GM12878 (cell line): ENCODE measurements at places on chromosomes 2 and 18. TPM values are rescaled to one million over a fixed set of nuclear protein-coding genes. Genes with fewer than 3 reads are reported as not detected.

MRPS5 gene
- 54.3 and 58.1 TPM in 2 replicates for total RNA-seq

TEKT4 gene
- total RNA-seq = 0.13 TPM in 1 of 2 replicates, not detected in the other

GRCh38 chr2:3982160-3982559 is 278.8 kb downstream of the DCDC2C start:
- no peak overlapping the region for H3K4me3 ChIP-seq
- no peak overlapping the region for H3K27ac ChIP-seq
- DNase-seq = no peak
- H3K36me3 ChIP-seq = no peaks in the 10 kb centered on the region
- no peaks in the 10 kb centered on the region for H3K27me3 ChIP-seq
- no peaks in the 10 kb centered on the region for H3K4me1 ChIP-seq

- no peaks in the 10 kb centered on the region for H3K36me3 ChIP-seq
- no peaks in the 10 kb centered on the region; the same call in none of the 2 replicates for H3K27me3 ChIP-seq
- DNase-seq = no peak
- H3K4me3 ChIP-seq = no peak overlapping the region
- no peak overlapping the region for H3K27ac ChIP-seq
Measured at GRCh38 chr18:13423352-13423751, 204.8 kb downstream of the LDLRAD4 start.

DNA sequence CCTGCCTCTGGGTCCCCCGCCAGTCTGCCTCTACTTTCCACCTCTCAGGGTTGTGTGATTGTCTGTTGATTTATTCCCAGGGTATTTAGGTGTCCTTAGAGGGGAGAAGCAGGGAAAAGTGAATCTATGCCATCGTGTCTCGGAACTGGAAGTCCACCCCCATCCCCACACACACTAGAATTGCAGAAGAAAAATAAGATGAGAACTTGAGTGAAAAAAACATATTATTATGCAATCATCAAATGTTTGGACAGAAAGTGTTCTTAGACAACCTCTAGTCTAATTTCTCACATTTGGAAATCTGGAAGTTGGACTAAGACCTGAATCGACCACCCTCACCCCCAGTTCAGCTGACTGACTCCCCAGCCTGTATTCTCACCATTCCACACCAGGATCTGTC is 14.1 kb upstream of the CASP8 start:
- peaks cover 7% of the 10 kb centered on the region; the same call in 1 of the 2 replicates for H3K4me1 ChIP-seq
- H3K27me3 ChIP-seq = no peaks in the 10 kb centered on the region
- H3K4me3 ChIP-seq = no peak overlapping the region
- H3K36me3 ChIP-seq = no peaks in the 10 kb centered on the region; the same call in 1 of the 2 replicates
- no peak for DNase-seq

DNA sequence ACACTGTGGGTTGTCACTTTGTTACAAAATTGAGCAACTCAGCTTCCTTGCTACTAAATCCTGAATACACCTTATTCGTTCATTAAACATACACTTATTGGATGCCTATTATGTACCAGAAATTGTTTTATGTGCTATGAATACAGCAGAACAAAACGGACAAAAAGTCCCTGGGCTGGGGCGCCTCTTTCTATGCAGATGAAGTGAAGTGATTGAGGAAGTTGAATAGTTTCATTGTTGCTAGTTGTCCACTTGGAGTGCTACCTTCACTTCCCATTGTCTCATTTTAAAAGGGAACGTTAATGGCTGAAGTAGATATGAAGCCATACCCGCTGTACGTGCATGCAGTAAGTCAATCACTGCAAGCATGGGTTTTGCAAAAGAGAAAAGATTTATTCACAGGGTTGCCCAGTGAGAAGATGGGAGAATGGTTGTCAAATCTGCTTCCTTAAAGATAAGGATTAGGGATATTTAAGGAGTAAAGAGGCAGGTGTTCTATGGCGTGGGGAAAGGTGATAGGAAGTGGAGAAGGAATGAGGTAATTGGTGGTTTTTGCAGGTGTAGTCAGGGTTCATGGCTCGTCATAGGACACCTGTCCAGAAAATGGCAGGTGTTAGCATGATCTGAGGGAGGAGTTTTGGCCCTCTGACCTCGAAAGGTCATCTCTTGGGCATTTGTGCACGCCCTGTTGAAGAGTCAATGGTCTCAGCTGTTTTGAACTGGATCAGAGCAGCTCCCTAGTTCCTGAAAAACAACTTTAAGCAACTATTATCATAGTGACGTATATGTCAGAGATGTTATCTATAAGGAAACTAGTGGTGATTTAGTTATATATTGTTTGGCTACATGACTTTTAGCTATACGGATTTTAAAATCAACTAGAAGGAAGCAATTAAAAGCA is 23.5 kb downstream of the TRPM8 start:
- no peaks in the 10 kb centered on the region for H3K36me3 ChIP-seq
- H3K4me3 ChIP-seq = no peak overlapping the region
- H3K27me3 ChIP-seq = no peaks in the 10 kb centered on the region; the same call in 1 of the 2 replicates

DNA sequence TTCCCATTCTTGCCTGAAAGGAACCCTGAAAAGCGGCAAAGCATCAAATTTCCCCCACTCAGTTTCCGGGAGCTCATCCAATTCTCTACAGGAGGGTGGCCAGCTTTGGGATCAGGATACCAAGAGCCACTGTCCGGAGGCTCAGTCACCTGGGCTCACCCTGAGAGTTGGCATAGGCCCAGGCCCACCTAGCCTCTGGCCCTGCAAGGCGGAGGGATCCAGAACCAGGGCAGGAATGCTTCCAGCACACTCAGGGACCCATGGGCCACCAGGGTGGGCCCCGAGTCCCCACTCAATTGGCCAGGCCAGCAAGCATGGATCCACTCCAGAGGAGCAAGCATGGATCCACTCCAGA is 432.9 kb upstream of the MYT1L start:
- no peaks in the 10 kb centered on the region for H3K27me3 ChIP-seq
- no peak overlapping the region for H3K4me3 ChIP-seq
- DNase-seq = no peak
- no peak overlapping the region for H3K27ac ChIP-seq
- H3K36me3 ChIP-seq = no peaks in the 10 kb centered on the region

- no peak overlapping the region for H3K27ac ChIP-seq
- H3K36me3 ChIP-seq = no peaks in the 10 kb centered on the region
- H3K27me3 ChIP-seq = no peaks in the 10 kb centered on the region
- no peak for DNase-seq
- no peak overlapping the region for H3K4me3 ChIP-seq
Measured at GRCh38 chr2:121707920-121708361, 28.7 kb downstream of the NIFK start.

GRCh38 chr18:61946449-61946848 is 53.6 kb upstream of the RNF152 start:
- no peaks in the 10 kb centered on the region for H3K27me3 ChIP-seq
- peaks cover 3% of the 10 kb centered on the region for H3K4me1 ChIP-seq
- H3K4me3 ChIP-seq = no peak overlapping the region
- no peaks in the 10 kb centered on the region for H3K36me3 ChIP-seq
- H3K27ac ChIP-seq = no peak overlapping the region

GRCh38 chr18:11657554-11657953 is 31.5 kb upstream of the GNAL start:
- no peaks in the 10 kb centered on the region for H3K36me3 ChIP-seq
- no peak overlapping the region for H3K4me3 ChIP-seq
- DNase-seq = no peak
- H3K4me1 ChIP-seq = no peaks in the 10 kb centered on the region
